ENCODE measurements at places on chromosomes 16 and 17.

DNA sequence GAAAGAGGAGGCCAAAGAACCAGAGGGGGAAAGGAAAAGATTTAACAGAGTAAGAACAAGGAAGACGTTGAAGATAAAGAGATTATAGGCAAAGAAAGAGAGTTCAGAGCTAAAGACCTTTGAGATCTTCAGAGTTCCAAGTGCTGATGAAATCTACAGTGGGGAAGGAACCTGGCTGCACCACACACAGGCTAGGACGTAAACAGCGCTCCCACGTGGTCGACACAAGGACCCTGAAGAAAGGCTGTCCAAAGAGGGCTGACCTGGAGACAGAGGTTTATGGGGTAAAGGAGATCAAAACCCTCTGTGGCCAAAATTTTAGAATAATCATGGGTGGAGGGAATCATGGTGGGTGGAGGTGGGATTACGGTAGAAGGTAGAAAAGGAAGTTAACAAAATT, 121.6 kb downstream of the PMP22 start:
- DNase-seq: no peak

GRCh38 chr16:69465881-69466280, 41.5 kb downstream of the CYB5B start:
- no peak for DNase-seq

- no peak for DNase-seq
These were observed 138.1 kb downstream of the PARN start for GRCh38 chr16:14491861-14492529.

- no peak for DNase-seq
These were observed 27.5 kb downstream of the MYBBP1A start for GRCh38 chr17:4527566-4528125.

DNA sequence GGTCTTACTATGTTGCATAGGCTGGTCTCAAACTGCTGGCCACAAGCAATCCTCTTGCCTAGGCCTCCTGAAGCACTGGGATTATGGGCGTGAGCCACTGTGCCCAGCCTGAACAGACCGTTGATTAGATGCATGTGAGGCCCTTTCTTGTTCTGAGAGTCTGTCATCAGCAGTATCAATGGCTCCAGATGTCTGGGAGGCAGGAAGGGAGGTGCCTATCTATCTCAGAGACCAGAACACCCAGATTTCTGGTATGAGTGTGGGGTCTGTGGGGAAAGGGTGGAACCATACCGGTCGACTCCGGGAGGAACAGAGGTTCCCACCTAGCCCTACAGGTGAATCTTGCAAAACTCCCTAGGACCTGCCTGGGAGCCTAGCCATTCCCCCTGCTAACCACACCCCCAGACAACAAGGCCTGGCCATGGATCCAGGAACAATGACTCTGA, 71.7 kb downstream of the PRKCB start:
- no peak for DNase-seq

- no peak for DNase-seq
These were observed 12.2 kb upstream of the C16orf54 start for GRCh38 chr16:29757950-29758466.

GRCh38 chr17:50169881-50170459, 4.2 kb downstream of the SGCA start:
- no peak for DNase-seq

DNA sequence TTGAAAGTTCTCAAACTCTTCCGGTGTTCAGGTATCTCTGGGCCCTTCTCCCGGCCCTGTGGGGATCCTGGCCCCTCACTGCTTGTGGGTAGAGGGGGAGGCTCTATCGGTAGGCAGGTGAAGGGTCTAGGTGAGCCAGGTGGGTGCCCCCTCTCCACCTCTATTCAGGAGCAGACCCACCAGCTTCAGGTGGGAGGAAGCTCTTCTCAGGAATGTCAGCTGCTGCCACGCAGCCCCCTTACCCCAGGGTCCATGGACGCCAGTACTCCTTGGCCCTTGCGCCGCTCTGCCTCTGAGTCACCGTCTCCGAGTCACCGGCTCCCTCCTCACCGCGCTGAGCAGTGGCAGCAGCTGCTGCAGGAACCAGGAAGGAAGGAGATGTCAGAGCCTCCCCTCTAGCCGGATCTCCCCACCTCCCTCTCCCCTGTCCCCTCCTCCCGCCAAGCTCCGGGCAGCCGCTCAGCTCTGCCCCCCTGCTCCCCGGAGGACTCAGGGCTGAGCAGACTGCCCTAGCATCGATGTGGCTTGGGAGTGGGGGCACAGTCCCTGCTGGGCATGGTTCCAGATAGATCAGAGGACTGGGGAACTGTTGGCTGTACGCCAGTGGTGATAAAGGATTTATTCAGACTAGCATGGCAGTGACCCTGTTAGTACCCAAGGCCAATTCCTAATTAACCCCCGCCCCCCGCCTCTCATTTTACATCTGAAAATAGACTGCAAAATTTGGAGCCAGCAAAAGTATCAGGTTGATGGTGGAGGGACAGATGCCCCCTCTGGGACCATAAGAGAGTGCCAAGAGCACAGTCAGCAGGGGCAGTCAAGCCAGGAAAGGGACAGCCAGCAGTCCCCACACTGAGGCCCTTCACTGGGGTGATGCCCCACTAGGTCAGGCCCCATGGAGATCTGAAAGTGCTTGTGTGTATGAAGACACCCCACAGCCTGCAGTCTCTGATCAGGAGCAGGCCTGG, at the start of gene OSBPL7:
TSS of gene OSBPL7 (minus strand) at position 371 of the 968 bp plus-strand sequence. CDS start 1,516 bp downstream, outside the sequence.
- peak; percentile 72 for DNase-seq

- DNase-seq: no peak
These were observed 449.5 kb upstream of the CDH5 start for GRCh38 chr16:65916995-65917394.

DNA sequence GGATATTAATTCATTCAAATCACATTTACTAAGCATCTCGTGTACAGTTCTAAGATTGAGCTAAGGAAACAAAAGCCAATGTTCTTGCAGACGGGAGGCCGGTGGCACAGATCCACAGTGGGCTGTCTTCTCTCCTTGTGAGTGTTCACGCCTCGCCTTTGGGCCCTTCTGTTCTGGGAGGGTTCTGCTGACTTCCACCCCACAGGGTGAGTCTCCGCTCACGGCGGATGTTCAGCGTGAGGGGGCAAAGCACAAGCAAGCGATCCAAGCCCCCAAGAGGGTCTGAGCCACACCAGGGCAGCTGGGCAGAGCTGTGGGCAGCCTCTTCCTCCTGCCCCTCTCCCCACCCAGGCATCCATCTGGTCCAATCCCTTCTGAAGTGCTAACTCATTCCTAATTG, 84.3 kb upstream of the DOC2B start:
- no peak for DNase-seq

DNA sequence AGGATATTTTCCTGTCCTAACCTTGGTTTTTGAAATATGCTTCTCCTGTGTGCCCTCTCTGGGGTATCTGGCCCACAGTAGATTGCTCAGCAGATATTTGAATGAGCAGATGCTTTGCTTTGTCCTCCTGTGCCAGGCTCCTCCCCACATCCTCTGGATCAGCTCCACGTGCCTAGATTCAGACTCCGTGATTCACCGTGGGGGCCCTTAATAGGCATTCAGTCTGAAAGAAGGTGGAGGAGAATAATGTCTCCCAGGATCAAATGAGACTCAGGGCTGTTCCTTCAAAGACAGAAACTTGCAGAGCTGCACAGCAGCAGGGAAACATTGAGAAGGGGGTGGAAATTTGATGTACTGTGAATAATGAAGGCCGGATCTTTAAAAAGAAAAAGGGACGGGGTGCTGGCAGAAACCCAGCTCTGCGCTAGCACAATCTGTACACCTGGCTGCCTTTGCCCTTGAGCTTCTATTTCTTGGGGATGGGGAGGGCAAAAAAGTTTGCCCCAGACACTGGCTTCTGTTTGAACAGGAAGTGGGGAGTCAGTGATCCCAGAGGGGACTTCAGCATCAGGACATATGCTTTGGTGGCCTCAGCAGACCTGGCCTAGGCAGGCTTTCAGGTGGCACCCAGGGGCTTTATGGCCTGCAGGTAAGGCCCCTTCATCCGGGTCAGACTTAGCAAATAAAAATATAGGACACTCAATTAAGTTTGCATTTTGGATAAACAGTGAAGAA, 15.9 kb upstream of the SLC12A3 start:
- no peak for DNase-seq

DNA sequence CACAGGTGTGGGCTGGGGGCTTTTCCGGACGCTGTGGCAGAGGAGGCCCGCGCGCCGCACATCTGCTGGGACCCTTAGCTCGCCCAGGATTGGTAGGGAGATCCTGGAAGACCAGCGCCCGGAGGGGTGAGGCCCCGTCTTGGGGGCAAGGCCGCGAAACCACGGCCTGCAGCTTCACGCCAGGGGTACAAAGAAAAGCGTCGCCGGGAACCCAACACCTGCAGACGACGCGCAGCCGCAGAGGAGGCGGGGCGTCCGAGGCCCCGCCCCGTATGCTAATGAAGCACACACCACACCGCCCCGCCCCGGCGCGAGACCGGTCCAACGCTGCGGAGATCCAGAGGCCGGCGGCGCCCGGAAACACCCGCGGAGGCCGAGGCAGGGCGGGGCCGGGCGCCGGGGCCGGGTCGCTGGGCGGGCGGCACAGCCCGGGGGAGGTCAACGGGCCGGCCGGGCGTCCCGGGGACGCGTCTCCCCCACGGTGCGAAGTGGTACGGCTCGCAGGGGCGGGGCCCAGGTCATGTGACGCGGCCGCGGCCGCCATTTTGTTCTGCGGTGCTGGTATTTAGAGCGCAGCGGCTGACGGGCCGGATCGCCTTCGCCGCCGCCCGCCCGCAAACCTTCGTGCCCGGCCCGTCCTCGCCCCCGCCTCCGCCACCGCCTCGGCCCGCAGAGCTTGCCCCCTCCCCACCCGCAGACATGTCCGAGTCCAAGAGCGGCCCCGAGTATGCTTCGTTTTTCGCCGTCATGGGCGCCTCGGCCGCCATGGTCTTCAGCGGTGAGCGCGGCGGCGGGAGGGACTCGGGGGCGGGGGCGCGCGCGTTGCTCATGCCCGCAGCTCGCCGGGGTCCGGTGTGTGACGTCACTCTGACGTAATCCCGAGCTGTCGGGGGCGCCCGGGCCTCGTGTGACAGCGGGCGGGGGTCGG, at the start of gene ATP6V0C:
TSS of gene ATP6V0C (plus strand) at position 548 of the 928 bp plus-strand sequence. CDS start at position 700, 152 bp downstream.
- peak; percentile 87 for DNase-seq

DNA sequence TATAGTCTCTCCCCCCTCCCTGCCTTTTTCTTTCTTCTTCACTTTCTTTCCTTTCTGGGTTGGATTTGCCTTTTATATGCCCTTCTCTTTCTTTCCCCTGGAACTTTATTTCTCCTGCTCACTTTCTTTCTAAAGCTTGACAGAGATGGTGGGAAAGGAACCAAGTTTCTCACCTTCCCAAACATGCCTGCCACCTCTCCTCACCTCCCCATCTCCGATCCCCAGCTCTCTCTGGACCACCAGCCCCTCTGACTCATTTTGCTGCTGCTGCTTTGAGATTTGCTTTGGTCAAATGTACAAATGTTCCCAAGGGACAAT, 6.7 kb upstream of the LHX1 start:
- no peak for DNase-seq

- no peak for DNase-seq
These were observed 25.5 kb downstream of the C17orf58 start for GRCh38 chr17:67970783-67971182.

DNA sequence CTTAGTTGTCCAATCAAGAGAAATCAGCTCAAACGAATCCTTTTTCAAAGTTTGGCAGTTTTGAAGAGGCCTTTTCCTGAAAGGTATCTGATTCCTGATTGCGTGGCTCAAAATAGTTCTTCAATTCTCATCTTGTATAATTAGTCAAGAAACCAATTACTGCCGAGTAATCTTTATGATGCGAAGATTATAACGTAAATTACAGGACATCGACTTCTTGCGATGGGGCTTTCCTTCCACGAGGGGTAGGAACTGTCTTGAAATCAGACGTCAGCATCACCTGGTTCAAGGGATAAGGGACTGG, 644 bp upstream of the ARL2BP start:
- no peak for DNase-seq

DNA sequence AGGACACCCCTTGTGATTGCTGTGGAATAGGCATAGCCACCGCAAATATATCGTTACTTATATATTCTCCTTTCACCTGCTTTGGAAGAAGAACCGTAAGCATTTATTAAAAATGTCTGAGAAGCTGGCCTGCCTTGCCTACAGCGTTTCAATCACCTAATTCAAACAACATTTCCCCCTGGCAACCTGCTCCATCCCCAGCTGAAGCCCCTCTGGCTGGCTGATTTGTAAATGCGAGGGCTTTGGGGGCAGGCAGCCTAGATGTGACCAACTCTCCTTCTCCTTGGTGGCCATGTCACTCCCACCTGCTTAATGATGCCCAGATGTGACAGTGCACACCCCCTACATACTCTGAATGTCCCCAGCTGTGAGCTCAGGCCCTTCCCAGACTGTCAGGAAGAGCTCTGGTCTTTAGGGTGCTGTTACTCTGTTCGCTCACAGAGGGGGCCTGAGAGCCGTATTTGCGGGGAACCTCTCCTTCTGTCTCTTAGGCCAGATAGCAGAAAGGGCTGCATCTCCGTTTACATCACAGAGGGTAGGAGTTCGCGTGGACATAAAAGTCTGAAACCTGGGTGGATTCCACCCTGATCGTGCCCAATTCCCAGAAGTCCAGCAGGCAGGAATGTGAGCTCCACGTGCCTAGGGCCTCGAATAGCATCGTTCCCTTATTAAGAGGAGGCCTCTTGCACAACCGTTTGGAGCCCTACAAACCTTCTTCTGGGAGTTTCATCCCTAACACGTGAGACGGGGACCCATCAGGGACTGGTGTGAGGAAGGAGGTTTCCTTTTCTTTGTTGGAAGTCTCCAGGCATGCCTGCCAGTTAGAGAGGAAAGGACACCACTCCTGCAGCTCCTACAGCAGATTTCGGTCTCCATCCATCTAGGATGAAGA, 2.4 kb upstream of the SDK2 start:
- no peak for DNase-seq
